Right hindlimb (tissue), 1 donor: ENCODE measurements at places on chromosomes 12 and 14.

DNA sequence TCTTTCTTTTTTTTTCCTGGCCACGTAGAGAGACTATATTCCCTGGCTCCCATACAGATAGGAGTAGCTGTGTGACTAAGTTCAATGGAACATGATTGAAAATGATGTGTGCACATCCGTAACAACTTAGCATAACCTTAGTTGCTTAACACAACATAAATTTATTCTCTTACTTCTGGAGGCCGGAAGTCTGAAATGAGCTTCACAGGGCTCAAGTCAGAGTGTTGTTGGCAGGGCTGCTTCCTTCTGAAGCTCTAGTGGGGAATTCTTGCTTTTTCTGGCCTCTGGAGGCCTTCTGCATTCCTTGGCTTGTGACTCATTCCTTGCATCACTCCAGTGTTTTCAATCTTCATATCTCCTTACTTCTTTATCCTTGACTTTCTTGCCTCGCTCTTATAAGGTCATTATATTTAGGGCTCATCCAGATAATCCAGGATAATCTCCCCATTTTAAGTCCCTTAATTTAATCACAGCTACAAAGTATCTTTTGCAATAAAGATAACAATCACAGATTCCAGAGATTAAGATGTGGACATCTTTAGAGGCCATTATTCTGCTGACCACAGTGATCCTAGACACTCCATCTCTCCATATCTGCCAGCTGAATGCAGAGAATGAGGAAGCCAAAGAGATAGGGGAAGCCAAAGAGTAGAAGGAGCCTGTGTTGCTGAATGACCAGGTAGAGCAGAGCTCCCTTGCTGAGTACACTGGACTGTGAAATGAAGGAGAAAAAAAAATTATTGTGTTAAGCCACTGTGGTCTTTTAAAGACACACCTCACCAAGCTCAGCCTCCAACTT lies 21.0 kb upstream of the SNX6 start:
- DNase-seq = no peak

DNA sequence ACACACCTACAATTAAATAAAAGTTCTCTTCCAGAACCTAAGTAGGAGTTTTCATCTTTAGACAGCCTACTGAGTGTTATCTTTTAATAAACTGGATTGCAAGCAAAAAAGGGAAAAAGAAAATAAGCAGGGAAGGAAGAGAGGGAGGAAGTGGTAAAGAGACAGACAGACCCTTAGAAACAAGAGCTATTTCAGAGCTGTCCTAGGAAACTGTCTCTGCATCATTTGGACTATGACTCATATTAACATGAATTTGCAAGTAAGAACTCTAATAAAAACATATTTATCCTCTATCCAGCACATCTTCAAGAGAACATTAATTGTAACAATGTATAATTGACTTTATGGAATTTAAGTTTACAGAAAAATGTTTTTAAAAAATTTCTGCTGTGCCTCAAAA lies 438.8 kb upstream of the USP15 start:
- no peak for DNase-seq

- DNase-seq = no peak
These were observed 50.4 kb downstream of the KCNK10 start for GRCh38 chr14:88272390-88273269.

DNA sequence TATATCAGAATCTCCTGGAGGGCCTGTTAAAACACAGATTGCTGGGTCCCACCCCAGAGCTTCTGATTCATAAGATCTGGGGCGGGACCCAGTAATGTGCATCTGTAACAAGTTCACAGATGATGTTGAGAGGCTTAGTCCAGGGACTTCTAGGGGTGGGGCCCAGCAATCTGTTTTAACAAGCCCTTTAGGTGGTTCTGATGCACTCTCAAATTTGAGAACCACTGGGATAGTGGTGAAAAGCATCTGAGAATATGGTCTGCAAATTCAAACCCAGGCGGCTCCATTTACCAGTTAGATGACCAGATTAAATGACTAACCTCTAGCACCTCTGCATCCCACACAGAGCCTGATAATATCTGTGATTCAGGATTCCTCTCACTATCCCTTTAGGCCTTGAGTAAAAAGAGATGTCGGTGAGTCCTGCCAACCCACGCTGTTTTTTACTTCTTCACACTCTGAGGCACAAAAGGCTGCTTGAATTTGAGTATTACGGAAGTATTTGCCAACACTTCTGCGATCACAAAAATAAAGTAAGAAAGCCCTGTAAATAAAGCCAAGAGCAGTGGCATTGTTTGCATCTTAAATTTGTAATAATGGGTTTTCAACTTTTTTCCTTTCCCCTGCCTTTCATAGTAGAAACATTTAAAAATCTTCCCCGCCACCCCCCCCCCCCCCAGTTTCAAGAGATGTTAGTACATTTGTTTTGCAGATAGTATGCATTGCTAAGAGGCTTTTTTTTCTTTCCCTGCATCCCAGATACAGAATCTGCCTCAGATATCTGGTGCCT lies 1.8 kb upstream of the FRS2 start:
- no peak for DNase-seq

DNA sequence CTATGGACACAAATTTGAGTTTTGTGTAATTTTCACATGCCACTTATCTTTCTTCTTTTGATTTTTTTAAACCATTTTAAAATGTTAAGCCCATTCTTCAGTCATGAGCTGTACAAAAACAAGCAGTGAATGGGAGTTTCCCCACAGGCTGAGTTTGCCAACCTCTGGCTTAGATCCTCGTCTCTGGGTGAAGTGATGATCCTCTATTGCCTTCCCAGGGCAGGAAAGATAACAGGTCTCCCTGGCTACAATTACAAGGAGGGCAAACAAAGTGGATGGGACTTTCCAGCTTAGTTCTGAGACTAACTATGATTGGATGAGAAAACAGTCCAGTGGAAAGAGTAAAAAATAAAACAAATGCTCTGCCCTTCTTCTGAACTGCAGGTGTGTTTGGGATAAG lies 203.7 kb downstream of the SPTSSA start:
- no peak for DNase-seq
